ENCODE measurements at places on chromosomes 11 and 22.

- no peak for DNase-seq
These were observed 2.6 kb upstream of the HPX start for GRCh38 chr11:6443269-6444003.

DNA sequence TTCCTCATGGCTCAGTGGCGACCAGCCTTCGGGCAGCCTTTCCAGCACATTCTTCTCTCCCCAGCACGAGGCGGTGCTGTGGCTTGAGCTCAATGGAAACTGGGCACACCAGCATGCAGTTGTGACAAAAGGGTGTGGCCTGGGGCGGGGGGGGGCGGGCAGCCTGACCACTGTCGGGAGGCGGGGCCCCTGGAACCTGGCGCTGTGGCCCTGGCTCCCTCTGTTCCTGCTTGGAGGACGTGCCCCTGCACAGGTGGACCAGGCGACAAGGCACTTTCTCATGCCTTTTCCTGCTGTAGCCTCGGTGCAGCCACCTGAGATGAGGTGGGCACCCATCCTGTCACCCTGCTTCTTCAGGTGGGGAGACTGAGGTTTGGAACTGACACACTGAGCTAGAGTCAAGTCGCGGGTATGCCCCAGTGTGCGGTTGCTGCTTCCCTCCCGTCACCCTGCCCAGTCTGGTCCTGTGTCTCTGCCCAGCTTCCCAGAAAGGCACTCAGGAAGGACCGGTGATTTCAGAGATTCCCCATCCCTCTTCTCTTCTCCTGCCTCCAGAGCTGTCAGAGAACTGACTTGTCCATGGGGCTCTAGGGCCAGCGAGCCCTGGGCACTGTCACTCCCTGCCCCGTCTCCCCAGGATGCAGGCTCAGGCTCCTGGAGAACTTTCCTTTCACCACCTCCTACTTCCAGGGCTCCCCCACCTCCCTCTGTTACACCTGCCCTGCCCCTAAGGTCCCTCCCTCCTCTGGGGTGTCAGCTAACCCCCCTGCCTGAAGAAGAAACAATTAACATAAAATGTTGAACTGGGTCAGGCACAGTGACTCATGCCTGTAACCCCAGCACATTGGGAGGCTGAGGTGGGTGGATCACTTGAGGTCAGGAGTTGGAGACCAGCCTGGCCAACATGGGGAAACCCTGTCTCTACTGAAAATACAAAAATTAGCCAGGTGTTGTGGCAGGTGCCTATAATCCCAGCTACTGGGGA lies 9.9 kb downstream of the B3GAT1 start:
- DNase-seq, result no peak

DNA sequence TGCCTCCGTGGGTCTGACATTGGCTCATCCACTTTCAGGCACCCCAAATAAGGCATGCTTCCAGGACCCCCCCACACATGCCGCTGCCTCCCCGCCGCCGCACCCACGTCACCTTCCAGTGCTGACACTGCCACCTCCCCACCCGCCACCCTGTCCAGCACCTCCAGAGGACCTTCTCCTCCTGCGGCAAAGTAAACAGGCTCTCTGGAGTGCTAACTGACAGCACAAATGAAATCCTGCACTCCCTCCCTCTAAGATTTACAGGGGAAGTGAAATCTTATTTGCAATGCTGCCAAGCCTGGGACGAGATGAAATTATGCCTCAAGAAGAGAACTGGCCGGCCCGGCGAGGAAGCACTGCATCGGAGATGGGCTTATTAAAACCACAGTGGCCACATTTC lies 35.3 kb downstream of the MACROD1 start:
- DNase-seq, result no peak

GRCh38 chr22:43109511-43109910 lies 1.0 kb upstream of the BIK start:
- DNase-seq, result no peak

DNA sequence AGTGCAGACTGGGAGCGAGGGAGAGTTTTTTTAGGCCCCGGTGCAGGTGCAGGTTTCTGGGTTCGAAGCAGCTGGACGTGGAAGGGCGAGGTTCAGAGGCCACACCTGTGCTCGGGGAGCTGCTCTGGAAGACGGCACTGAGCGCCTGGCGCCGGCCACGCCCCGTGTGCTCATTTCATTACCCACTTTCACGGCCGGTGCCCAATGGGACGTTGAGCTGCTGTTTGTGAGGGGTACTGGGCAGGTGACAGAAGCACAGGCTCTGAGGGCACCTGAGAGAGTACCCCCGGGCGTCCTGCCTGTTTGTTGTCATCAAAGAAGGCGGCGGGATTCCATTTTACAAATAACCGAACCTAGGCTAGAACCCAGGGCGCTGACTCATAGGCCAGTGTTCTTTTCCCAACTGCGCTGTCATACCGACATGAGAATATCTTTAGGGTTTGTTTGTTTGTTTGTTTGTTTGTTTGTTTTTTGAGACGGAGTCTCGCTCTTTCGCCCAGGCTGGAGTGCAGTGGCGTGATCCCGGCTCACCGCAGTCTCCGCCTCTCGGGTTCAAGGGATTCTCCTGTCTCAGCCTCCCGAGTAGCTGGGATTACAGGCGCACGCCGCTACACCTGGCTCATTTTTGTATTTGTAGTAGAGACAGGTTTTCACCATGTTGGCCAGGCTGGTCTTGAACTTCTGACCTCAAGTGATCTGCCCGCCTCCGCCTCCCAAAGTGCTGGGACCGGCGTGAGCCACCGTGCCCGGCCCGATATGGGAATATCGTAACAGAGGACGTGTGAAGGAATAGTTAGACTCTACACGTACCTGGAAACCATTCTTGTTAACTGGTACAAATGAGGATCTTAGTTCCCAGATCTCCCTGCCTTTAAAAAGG lies 16.6 kb upstream of the SPTBN2 start:
- no peak for DNase-seq

DNA sequence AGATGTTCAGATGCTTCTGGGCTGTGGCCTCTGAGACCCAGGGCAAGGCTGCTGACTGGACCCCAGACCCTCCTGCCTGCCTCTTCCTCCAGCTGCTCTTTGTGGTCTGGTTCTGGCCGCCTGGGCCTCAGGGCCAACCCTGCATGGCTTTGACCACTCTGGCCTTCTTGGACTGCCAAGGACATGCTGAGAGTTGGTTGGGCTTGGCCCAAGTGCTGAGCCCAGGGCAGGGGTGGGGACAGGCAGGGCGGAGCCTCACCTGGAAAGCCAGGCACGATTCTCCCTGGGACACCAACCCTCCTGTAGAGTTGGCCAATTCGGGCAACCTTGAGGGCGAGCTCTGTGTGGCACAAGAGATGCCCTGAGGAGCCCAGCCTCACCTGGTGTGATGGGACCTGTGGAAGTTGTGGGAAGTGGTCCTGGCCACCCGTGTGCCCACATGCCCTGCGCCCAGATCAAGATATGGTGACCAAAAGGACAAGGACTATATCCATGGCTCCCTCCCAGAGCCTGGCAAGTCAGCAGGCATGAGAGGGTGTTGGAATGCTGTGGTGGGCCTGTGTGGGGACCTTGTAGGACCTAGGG lies 11.6 kb downstream of the TANGO2 start:
- no peak for DNase-seq

GRCh38 chr11:128888034-128888985 lies 2.8 kb upstream of the KCNJ5 start:
- no peak for DNase-seq

DNA sequence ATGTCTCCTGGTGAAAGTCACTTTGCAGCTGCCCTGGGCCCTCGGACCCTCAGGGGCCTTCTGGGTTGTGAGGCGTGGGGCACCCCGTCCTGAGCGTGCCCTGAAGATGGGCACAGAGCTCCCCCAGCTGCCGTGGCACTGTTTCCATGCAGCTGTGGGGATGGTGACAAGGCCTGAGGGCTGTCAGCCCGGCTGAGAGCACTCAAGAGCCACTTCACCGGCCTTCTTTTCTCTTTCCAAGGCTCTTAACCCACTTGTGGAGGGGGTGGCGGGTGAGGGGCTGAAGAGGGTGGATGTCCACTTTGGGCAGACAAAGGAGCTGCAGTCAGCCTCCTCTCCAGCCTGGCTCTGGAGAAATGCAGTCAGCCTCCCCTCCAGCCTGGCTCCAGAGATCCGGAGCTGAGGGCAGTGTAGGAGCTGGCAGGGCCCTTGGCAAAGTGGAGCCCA lies 239.5 kb downstream of the ST3GAL4 start:
- no peak for DNase-seq

DNA sequence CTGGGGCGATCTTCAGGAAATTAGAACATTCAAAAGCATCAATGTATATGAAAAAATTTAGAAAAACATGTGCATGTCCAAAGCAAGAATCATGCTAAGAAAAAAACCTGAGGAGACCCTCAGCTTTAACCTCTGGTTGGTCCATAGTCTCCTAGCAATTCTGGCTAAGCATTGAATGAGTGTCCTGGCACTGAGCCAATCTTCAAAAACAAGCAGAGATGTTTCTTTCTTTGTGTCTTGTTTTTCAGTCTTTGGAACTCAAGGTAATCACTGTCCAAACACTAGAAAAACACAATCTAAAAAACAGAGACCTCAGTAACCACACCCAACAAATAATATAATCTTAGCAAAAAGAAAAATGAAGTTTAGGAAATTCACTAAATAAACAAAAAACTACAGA lies 205.4 kb upstream of the CARD18 start:
- DNase-seq, result no peak

- no peak for DNase-seq
These were observed 128.2 kb downstream of the SGSM3 start for GRCh38 chr22:40498420-40499208.

DNA sequence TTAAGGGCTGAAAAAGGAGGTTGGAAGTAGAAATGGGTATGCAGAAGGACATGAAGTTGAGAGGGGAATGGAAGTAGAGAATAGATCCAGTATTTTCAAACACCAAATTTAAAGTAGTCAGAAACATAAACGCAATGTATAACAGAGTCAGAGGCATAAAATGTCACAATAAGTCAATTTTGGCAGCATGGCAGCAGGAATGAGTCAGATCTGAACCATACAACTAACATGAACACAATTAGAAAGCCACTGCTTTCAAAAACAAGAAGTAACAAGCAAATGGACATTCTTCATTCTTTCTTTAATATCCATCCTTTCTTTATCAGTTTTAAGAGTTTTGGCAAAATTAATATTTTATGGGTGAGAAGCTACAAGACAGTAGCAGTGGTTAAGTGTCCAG lies 2.5 kb downstream of the CHORDC1 start:
- peak; percentile 29 for DNase-seq

DNA sequence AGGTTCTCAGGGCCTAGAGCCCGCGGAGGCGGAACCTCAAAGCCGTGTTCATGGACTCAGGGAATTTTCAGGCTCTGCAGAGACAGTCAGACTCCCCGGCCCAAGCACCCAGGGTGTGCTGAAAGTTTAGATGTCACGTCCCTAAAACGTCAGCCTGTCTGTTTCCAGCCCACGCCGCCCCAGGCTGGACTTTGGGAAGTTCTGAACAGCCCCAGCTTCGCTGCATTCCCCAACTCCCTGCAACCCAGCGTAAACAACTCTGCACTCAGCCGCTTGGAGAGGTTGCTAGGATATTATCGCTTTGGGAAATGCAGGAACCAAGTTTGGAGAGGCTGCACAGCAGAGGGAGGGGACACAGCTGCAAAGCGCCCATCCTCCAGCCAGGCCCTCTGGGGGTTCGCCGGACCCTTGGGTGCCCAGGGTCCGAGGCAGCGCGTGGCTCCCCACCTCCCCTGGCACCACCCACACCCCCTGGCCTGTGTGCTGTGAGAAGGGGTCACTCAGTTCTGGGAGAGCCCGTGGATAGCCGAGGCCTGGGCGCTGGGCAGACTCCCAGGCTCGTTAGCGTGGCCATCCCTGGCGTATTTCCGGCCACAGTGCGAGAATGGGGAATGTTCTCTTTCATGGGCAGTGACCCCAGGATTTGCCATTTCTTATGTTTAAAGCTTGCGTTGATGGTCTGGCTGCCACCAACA lies 120.5 kb upstream of the FGF3 start:
- no peak for DNase-seq

GRCh38 chr11:17767301-17767885 lies 32.8 kb downstream of the KCNC1 start:
- DNase-seq, result no peak

DNA sequence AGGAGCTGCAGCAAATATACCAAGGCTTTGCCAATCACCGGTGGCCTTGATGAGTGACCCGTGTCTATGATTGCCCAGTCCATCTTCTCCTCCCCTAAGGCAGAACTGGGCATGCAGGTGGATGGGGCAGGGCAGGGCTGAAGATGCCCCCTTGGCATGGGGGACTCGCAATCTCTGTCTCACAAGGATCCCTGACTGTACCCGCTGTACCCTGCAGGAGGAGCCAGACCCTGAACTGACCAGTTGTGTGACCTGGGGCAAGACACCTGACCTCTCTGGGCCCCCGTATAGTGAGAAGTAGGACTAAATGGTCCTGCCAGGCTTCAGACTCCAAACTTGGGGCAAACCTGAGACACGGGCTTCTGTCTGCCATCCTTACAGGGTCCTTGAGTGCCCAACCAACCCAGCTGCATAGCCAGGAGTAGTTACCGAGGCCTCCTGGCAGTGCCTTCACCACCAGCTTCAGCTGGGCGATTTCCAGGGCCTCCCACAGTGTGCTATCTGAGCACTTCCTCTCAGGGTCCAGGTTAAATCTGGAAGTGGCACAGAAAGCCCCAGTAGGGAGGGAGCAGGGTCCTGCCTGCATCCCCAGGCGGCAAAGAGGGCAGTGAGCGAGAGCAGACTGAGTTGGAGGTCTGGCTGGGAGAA lies 6.4 kb upstream of the KCNJ11 start:
- no peak for DNase-seq

DNA sequence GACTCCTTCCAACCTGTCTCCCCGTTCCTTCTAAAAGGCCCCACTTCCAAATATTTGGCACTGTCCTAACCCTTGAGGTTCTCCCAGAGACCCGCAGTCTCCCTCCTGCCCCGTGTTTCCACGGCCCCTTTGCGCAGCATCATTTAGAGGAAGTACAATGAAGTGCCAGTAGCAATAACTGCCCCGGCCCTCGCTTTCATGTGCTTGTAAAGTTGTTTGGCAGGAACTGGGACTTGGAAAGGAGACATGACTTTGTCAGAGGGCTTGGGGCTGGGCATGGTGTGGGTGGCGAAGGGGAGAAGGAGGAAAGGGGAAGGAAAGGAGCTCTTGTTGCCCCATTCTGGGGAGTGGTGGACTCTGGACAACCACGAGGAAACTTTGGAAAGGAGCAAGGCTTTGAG lies 2.6 kb downstream of the CD44 start:
- DNase-seq, result peak; percentile 48

DNA sequence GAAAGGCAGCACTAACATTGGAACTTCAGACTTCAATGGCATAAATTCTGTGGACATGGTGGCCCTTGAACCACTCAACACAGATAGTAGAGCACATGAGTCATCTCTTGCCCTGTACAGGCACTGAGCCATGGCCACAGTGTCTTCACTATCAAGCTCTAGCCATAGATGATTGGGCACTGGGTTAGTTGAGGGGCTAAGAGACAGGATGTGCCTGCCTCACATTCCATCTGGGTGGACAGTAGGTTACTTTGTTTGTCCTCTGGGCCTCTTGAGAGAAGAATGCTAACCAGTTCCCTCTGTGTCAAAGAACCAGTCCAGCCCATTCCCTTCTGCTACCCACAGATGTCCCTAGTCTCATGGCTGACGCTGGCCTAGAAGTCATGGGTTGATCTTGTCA lies 39.8 kb downstream of the OR6Q1 start:
- DNase-seq, result no peak

- no peak for DNase-seq
These were observed 931 bp downstream of the CADM1 start for GRCh38 chr11:115503083-115503885.

Data from SIG-M5 (cell line).